ENCODE measurements at places on chromosomes 12 and 14.

GRCh38 chr12:130016194-130016593 is 112.4 kb upstream of the TMEM132D start:
- DNase-seq: no peak

DNA sequence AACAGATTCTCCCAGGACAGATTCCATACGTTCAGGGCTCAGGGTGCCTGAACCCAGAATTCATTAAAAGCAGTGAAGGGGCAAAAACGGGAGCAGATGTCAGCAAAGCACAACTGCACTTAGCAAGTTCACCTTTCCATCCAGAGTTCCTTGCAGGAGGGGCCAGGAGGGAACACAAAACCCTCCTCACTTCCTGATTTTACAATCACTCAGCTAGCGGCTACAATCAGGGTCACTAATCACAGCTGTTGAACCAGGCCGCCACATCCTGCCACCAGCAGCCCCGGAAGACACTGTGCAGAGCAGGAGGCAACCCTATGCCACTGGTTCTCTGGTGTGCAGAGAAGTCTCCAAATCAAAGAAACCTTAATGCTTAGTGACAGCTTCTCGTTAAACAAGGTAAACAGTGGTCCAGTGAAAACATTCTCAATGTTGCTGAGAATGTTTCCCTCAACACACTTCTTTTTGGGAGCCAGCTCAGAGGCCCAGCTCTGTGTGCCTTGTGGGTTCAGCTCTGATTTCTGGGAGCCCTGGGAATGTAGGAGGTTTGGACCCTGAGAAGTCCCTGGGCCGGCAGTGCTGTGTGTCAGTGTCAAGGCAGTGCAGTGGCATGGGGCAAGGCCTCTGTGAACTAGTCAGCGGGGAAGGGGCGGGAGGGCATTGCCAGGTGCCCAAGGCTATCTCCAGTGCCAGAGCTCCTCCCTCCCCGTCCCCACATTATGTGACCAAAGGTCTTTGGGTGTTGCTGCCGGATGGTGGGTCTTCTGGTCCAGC is 54.5 kb downstream of the VCPKMT start:
- no peak for DNase-seq

GRCh38 chr12:132065609-132066344 is 78.3 kb downstream of the DDX51 start:
- no peak for DNase-seq

GRCh38 chr14:63174760-63175191 is 29.5 kb upstream of the RHOJ start:
- no peak for DNase-seq

- DNase-seq: no peak
These were observed 441 bp downstream of the PDE3A start for GRCh38 chr12:20368651-20369304.

DNA sequence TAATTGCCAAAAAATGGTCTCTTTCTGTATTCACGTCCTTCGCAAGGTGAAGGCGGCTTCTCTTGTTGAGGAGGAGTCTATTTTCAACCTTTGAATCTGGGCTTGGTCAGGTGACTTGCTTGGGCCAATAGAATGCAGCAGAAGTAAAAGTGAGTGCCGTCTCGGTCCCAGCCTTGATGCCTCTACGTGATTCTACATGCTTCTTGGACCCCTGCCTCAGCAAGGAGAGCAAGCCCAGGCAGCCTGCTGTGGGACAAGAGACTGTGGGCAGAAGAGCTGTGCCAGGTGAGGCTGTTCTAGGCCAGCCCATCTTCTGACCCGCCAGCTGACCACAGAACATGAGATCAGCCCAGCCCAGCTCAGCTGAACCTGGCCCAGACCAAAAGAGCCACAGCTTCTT is 39.1 kb upstream of the CCDC63 start:
- DNase-seq: no peak

GRCh38 chr12:69415471-69416275 is 54.5 kb upstream of the FRS2 start:
- DNase-seq: no peak

GRCh38 chr12:79439175-79439825 is 251.5 kb downstream of the PAWR start:
- no peak for DNase-seq

DNA sequence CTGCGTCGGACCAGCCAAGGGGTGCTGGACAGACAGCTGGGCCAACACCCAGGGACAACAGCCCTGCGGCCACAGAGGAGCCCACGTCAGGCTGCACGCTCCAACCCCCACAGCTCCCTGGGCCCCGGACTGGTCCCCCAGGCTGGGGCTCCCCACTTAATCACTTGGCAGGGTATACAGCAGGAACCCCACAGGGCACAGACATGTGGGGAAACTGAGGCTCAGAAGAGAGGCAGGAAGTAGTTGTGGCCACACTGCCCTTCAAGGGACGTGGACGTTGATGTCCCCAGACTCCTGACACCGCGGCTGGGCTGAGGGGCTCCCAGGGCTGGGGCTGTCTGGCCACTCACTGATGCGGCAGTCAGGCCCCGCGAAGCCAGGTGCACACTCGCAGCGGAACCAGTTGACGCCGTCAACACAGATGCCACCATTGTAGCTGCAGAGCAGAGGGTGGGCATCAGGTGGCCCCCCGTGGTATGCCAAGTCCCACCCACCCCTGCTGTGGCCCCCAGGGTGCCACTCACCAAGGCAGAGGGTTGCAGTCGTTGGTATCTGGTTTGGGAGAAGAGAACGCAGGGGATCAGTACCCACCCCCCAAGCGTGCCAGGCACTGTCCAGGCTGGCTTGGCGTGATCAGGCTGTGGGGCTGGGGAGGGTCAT is 21.5 kb downstream of the JAG2 start:
- no peak for DNase-seq
